ENCODE measurements at places on chromosomes 2 and 18. TPM values are rescaled to one million over a fixed set of nuclear protein-coding genes. Genes with fewer than 3 reads are reported as not detected.

The PGAP1 gene
- 29.3 TPM for total RNA-seq

The HOXD12 gene
- not detected for total RNA-seq

The CXCR4 gene
- total RNA-seq, result 72.6 TPM

The MCEE gene
- total RNA-seq, result 15.8 TPM

The VPS4B gene
- 28.7 TPM for total RNA-seq

The POU3F3 gene
- not detected for total RNA-seq

The KCNG2 gene
- total RNA-seq, result not detected

The CENPO gene
- total RNA-seq, result 38.5 TPM

The ALPP gene
- total RNA-seq, result not detected

The KCNG3 gene
- 0.19 TPM for total RNA-seq

The GPR39 gene
- total RNA-seq, result not detected

The PLEK gene
- 0.77 TPM for total RNA-seq

The ACMSD gene
- not detected for total RNA-seq

The DUSP2 gene
- 429 TPM for total RNA-seq

DNA sequence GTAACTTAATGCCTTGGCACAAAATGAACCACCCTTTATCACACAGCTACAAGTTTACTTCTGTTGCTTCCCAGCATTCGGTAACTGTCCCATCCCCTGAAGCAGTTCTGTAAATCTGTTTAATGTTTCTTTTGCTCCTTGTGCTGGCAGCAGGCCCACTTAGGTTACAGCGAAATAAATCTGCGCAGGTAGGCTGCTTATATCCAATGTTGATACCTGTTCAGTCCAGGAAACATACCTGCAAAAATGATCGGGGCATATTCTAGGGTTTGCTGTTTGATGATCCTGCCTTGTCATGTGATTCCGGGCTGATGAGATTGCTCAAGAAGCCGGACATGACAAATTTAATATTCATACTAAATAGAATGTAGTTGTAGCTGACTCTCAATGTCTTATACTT is 23.3 kb downstream of the PELI1 start:
- no peak for DNase-seq

- DNase-seq, result peak; percentile 59
These were observed 856.4 kb downstream of the RNF144A start for GRCh38 chr2:7773362-7774360.

DNA sequence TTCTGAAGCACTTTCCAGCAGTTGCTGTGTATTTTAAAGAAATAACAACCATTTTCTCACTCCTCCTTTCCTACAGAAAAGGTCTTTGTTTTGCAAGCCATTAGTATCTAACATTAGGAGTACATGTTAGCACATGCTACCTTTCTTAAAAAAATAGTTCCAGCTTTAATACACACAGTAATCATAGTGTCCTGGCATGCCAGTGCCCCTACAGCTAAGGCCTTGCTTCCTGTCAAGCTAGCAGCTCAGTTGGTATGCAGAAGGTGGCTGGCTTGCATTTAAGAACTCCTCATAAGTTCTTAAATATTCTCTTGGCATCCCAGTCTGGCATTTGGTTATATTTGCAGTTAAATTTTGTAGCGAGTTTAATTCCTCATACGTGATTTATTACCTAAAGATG is 141.3 kb upstream of the IL1R2 start:
- DNase-seq, result no peak

- no peak for DNase-seq
These were observed 468.9 kb upstream of the MYT1L start for GRCh38 chr2:2800001-2800400.

DNA sequence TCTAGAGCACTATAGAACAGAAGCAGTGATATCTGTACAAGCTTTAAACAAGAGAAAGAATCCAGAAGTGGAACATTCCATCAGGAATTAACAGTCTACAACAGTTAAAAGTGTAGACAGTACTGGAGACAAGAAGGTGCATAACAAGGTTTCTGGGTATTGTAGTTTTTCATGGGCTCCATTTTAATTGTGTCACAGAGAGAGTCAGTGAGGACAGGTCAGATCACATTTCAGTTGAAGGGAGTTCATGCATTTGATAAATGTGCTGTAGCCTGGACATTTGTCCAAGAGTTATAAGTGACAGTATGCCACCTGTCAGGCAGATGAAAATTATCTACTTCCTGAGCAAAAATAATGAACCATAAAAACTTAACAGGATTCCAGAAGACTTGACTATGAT is 328.6 kb downstream of the CNTNAP5 start:
- no peak for DNase-seq

GRCh38 chr2:75157435-75157834 is 41.9 kb downstream of the TACR1 start:
- DNase-seq, result no peak

GRCh38 chr2:237045449-237045848 is 40.2 kb upstream of the COPS8 start:
- no peak for DNase-seq

- DNase-seq, result peak; percentile 43
These were observed 99.5 kb downstream of the DTNA start for GRCh38 chr18:34809451-34810072.

- DNase-seq, result no peak
These were observed 27.3 kb downstream of the RNF144A start for GRCh38 chr2:6944555-6944954.

- no peak for DNase-seq
These were observed 46.4 kb downstream of the HEATR5B start for GRCh38 chr2:37037771-37038170.

GRCh38 chr2:46937471-46937901 is 21.9 kb upstream of the MCFD2 start:
- DNase-seq, result no peak

DNA sequence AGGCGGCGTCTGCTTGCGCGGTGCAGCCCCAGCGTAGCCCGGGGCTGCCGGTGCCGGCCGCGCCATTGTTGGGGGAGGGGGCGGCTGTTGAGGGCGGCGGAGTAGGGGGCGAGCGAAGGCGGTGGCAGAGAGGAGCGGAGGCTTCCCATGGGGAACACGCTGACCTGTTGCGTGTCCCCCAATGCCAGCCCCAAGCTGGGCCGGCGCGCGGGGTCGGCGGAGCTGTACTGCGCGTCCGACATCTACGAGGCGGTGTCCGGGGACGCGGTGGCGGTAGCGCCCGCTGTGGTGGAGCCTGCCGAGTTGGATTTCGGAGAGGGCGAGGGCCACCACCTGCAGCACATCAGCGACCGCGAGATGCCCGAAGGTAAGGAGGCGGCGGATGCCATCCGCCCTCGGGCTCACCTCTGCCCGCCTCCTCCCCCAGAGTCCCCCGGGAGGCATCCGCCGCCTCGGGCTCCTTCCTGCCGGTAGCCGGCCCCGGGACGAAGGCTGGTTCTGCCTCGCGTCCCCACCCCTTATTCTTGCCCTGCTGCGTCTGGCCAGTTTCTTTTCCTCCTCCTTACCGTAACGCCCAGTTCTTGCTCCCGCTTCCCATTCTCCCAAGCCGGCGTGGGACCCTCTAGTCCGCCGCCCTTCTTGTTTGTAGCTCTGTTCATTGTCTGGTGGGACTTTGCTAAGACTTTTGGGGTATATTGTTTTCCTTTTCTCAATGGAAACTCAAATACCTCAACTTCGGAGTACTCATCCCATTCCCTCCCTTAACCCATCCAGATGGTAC is 500 bp downstream of the CCNYL1 start:
- peak; percentile 68 for DNase-seq

- DNase-seq, result no peak
These were observed 37.0 kb upstream of the FOSL2 start for GRCh38 chr2:28355521-28356094.

DNA sequence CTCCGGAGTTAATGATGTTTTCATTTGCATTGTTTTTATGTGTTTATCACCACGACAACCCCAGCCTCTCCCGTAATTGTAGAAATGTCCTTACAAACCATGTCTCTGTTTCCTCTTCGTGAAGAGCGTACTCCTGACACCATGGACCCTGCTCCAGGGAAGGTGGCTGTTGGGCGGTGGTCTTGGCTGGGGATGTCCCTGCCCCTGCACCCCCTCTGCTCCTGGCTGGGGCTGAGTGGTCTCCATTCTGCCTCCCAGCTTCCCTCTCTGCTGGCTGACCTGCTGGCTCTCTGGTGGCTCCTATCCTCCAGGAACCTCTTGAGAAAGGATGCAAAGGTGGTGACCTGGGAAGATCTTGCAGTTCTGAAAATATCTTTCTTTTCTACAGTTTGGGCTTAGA is 81.1 kb downstream of the ASB1 start:
- no peak for DNase-seq

GRCh38 chr2:191369034-191369433 is 123.8 kb downstream of the MYO1B start:
- DNase-seq, result no peak

DNA sequence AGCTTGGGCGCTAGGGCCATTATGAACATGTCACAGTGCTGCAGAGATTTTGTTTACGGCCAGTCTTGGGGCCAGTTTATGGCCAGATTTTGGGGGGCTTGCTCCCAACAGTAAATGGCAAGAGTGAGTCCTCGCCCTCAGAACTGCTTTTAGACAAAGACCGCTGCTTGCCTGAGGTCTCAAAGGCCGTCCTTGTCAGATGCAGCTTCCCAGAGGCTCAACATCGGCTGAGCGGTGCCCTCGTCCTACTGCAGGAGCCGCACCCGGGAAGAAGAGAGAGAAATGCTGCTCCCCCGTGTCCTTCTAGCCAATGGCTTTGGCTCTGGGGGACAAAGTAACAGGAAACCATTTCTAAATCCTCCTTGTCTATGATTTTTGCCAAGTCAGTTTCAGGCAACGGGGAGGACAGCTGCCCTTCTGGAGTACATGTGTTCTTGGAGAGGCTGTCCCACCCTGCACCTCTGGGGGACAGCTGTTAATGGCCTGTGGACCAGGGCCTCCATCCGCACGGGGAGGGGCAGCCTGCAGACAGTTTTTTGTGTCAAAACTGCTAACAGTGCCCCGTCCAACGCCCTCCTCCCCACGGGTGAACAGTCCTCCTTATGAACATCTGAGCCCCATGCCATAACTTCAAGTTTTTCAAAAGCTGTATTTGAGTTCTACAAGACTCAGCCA is 66.1 kb downstream of the C18orf63 start:
- no peak for DNase-seq

- no peak for DNase-seq
These were observed 1.4 kb upstream of the ITGAV start for GRCh38 chr2:186588421-186588820.

- peak; percentile 47 for DNase-seq
These were observed 55.4 kb downstream of the UXS1 start for GRCh38 chr2:106138543-106139237.

GRCh38 chr2:195779491-195779890 is 122.5 kb downstream of the SLC39A10 start:
- DNase-seq, result no peak

DNA sequence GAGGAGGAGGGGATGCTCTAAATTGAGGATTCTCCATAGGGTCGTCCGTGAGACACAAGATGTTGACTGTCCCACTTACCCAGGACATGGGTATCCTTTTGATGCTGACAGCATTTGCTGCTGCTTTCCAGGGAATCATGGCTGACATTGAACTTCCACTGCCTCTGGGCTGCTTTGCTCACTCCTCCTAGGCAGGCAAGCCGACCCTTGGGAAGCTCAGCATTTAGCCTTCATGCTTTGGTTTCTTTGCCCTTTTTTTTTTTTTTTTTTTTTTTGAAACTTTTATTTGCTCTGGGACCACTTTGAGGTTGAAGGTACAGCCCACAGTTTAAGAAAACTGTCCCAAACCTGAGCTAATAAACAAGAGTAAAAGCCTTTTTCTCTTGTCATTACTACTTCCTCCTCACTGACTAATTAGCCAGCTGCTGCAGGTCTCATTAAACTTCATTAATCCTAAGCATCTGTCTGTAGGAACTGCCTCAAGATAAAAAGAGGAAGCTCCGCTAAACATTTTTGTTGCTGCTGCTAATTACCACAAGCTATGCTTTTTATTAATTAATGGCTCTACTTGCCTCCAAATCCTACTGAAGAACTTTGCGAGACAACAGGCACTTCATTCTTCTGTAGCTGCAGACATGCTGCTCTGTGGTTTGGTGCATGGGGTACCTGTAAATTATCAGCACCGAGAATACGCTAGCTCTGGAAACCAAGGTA is 125.4 kb downstream of the SPTBN1 start:
- DNase-seq, result no peak

GRCh38 chr2:12787891-12788801 is 71.4 kb downstream of the TRIB2 start:
- no peak for DNase-seq

DNA sequence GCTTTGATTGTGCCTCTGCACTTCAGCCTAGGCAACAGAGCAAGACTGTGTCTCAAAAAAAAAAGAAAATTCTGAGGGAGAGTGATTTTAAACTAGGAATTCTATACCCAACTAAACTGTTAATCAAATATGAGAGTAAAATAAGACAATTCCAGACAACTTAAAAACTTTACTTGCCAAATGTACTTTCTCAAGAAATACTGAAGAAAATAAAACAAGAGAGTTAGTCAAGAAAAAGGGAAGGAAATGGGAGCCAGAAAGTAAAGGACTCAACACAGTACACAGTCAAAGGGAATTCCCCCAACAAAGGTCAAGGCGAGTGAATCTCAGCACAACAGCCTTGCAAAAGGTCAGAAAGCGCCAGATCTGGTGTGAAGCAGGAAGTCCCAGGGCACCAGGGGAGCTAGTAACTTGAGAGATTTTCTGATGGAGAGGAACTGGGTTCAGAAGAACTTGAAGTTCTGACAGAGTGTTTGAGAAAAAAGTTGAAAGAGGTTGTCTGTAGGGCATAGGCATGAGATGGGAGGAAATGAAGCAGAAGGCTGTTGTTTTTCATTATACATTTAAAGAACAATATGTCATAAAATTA is 22.6 kb upstream of the TBC1D8 start:
- DNase-seq, result peak; percentile 82

DNA sequence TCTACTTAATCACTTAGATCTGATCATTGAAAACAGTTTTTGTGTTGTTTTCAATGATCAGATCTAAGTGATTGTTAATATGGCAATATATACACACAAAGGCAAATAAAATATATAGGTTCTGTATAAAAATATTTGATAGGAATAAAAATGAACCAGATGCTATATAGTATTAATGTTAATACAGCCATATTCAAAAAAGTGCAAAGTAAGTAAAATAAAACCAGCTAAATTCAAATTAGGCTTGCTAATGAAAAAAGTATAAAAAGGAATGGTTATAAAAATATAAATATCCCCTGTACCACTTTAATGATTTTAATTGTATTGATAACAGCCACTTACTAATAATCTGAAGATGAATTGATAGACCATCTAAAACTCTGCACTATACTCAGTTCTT is 38.4 kb downstream of the VPS54 start:
- no peak for DNase-seq

- DNase-seq, result no peak
These were observed 23.4 kb downstream of the EIF4E2 start for GRCh38 chr2:232573771-232574435.

DNA sequence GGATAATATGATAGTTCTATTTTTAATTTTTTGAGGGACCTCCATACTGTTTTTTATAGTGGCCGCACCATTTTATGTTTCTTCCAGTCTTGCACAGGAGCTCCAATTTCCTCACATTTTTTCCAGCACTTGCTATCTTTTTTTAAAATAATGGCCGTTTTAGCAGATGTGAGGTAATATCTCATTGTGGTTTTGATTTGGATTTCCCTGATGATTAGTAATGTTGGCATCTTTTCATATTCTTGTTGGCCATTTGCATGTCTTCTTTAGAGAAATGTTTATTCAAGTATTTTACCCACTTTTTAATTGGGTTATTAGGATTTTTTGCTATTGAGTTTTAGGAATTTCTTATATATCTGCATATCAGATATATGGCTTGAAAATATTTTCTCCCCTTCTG is 29.9 kb upstream of the NAPG start:
- DNase-seq, result no peak

- DNase-seq, result no peak
These were observed 799 bp downstream of the SYT4 start for GRCh38 chr18:43276491-43276890.

All from activated naive CD4-positive, alpha-beta T cell treated with anti-CD3 and anti-CD28 coated beads for 36 hours (primary cell).